Esophagus muscularis mucosa (tissue), 4 donors: ENCODE measurements at places on chromosomes 5 and 9. TPM values are rescaled to one million over a fixed set of nuclear protein-coding genes. Genes with fewer than 3 reads are reported as not detected.

The WDR38 gene
- total RNA-seq = 0.32 TPM

The CCDC183 gene
- total RNA-seq = 0.65 TPM

The PLAC8L1 gene
- total RNA-seq = not detected

GRCh38 chr9:137514691-137515337 lies 35.4 kb downstream of the PNPLA7 start:
- H3K27ac ChIP-seq = no peak overlapping the region
- H3K27me3 ChIP-seq = no peaks in the 10 kb centered on the region
- H3K4me3 ChIP-seq = no peak overlapping the region
- DNase-seq = no peak

DNA sequence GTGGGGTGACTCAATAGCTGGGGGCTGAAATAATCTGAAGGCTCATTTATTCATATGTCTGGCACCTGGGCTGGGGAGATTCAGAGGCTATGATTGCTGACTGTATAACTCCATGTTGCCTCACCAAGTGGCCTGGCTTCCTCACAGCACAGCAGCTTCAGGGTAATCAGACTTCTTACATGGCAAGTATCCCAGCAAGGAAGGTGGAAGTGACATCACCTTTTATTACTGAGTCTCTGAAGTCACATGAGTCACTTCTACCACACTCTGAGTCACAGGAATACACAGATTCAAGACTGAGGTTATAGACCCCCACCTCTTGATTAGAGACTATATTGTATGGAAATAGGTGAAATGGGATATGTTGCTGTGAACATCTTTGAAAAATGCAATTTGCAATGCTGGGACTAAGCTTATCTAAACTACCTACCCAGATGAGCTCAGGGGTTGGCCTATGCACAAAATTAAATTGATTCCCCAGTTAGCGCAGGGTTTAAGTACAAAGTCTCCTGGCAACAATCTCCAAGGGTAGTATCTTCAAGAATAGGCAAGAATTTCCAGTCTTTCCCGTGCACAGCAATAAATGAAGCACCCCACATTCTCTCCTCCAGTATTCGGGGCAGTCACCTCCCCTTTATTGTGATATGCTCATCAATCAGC lies 553.1 kb downstream of the LRRC70 start:
- no peaks in the 10 kb centered on the region for H3K36me3 ChIP-seq
- no peaks in the 10 kb centered on the region for H3K4me1 ChIP-seq
- no peak overlapping the region for H3K4me3 ChIP-seq
- H3K27ac ChIP-seq = no peak overlapping the region
- no peak for DNase-seq
- no peaks in the 10 kb centered on the region for H3K27me3 ChIP-seq

DNA sequence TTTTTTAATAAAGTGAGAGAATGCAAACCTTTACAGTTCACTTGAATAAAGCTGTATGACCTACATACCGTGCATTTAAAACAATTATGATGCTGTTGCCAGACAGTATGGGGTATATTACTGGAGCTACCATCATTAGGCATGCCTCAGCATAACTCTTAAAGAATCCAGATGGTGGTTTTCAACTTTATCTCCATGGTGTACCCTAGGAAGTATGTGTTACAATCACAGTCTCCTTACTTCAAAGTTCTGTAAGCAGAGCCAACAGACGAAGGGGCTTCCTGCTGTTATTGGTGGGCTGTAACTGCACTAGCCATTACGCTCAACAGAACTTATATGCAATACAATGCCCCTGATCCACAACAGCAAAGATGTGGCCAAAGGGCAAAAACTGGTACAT lies 803.3 kb downstream of the DTWD2 start:
- no peaks in the 10 kb centered on the region for H3K27me3 ChIP-seq
- DNase-seq = no peak
- peaks cover 1% of the 10 kb centered on the region for H3K4me1 ChIP-seq
- no peak overlapping the region for H3K4me3 ChIP-seq
- H3K36me3 ChIP-seq = no peaks in the 10 kb centered on the region
- no peak overlapping the region for H3K27ac ChIP-seq

- peaks cover 83% of the 10 kb centered on the region for H3K4me1 ChIP-seq
- no peaks in the 10 kb centered on the region for H3K36me3 ChIP-seq
- H3K27me3 ChIP-seq = no peaks in the 10 kb centered on the region
- DNase-seq = no peak
- no peak overlapping the region for H3K4me3 ChIP-seq
Measured at GRCh38 chr5:32163785-32164184, 10.3 kb downstream of the GOLPH3 start.

DNA sequence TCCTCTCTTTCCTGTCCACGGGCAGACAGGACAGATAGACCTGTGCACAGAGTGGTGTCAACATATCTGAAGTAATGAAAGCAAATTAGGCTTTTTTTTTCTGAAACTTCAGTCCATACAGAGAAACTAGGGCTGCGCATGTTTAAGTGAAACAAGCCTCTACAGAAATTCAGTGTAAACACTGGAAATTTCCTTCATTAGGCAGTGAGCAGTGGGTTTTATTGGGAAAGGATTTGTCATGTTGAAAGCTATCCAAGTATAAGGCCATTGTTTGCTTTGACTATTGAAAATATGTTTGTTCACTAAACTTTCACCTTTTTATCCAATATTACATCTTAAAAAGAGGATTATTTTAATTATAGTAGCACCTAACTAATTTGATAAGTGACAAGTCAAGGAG lies 161.2 kb downstream of the AOPEP start:
- H3K27me3 ChIP-seq = no peaks in the 10 kb centered on the region
- H3K4me1 ChIP-seq = peaks cover 7% of the 10 kb centered on the region
- no peak for DNase-seq
- H3K27ac ChIP-seq = no peak overlapping the region

DNA sequence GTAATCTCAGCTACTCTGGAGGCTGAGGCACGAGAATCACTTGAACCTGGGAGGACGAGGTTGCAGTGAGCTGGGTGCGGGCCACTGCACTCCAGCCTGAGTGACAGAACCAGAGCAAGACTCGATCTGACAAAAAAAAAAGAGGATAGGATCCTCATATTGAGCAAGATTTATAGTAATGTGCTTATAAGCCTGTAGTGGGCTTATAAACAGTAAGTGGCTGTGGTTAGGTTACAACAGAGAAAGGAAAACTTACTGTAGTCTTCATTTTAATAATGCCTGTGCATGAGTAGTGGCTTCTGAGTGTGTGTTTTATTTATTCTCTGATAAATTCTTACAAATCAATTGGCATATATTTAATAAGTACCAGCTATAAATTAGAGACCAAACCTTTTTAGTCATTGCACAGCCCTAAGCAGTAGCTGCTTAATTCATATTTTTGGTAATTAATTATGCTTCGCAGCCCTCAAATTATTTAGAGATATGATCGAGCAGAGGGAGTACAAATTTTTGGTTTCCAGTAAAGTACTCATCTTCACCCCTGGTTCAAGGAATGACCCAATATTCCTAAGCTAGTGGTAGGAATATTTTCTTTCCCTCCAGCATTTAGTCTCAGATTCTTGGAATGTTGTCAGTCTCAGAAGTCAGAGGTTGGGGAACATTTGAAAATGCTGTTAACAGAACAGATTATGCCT lies 73.8 kb upstream of the KLF9 start:
- no peak for DNase-seq
- H3K27ac ChIP-seq = peak overlapping the region; percentile 52
- no peaks in the 10 kb centered on the region for H3K27me3 ChIP-seq

GRCh38 chr9:95497772-95498171 lies 19.0 kb downstream of the PTCH1 start:
- H3K4me1 ChIP-seq = peaks cover 51% of the 10 kb centered on the region
- H3K36me3 ChIP-seq = no peaks in the 10 kb centered on the region
- H3K27ac ChIP-seq = no peak overlapping the region
- no peaks in the 10 kb centered on the region for H3K27me3 ChIP-seq

DNA sequence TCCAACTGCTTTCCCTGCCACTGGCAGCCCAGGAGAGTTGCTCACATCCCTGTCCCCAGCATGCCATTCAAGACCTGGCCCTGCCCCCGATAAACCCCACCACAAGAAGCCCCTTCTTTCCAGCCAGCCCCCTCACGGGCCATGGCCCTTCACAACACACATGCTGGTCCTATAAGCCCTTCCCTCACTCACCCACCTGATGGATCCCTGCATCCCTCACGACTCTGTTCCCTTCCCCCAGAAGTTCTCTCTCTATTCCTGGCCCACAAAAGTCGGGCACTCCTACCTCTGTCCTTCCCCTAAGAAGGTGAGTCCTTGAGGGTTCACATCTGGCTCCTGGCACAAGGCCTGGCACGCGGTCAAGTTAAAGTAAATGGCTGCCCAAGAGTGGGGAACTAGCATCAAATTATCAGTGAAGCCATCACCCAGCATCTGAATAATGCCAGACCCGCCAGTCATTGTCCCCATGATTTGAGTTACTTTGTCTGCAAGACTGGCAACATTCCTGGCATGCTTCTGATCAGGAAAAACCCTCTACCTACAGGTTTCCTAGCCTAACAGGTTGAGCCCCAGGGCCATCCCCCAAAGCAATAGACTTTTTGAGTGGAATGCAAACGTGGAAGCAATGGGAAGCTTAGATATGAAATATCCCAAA lies 65.9 kb downstream of the CRB2 start:
- peaks cover 27% of the 10 kb centered on the region for H3K36me3 ChIP-seq
- no peaks in the 10 kb centered on the region for H3K27me3 ChIP-seq
- H3K27ac ChIP-seq = no peak overlapping the region
- no peaks in the 10 kb centered on the region for H3K4me1 ChIP-seq
- no peak overlapping the region for H3K4me3 ChIP-seq
- no peak for DNase-seq

DNA sequence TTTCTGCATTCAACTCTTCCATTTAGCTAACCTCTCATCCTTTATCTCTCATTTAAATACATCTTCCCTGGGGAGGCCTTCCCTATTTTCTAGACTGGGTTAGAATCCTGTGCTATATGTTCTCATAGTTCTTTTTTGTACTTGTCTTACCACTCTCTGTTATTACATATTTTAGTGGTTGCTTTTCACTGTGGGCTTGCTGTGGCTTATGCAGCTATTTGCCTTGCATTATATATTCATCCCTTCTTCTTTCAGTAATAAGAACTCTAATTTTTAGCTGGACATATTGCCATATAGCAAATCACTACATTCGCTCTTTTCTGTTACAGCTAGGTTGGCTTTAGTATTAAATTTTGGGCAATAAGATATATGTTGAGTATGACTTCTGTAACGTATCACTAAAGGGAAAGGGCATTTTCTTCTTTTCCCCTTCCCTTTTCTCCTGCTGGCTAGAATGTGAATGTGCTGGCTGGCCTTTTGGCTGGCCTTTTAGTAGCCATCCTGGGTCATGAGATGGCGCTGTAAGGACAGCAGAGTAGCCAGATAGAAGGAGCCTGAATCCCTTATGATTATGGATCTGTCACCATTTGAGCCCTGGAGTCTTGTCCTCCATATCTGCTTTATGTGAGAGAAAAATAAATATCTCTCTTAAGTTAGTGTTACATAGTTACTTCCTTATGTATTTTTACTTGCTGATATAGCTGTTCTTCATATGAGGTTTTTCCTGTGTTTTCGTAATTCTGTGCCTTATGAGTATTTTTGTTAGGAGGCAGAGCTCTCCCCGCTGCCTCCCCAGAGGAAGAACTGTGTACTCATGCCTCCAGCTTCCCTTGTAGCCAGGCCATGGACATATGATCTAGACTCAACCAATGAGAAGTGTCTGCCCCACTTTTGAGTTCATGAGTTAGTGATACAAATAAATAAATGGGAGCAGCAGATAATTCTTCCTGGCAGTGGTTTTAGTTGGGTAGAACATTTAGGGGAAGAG lies 65.8 kb downstream of the NDUFAF2 start:
- no peak for DNase-seq
- H3K27ac ChIP-seq = no peak overlapping the region
- H3K36me3 ChIP-seq = no peaks in the 10 kb centered on the region
- H3K4me1 ChIP-seq = no peaks in the 10 kb centered on the region
- no peaks in the 10 kb centered on the region for H3K27me3 ChIP-seq
- H3K4me3 ChIP-seq = no peak overlapping the region

GRCh38 chr5:147417135-147417813 lies 92.6 kb downstream of the DPYSL3 start:
- peak overlapping the region; percentile 96 for H3K27ac ChIP-seq
- peaks cover 50% of the 10 kb centered on the region for H3K36me3 ChIP-seq

DNA sequence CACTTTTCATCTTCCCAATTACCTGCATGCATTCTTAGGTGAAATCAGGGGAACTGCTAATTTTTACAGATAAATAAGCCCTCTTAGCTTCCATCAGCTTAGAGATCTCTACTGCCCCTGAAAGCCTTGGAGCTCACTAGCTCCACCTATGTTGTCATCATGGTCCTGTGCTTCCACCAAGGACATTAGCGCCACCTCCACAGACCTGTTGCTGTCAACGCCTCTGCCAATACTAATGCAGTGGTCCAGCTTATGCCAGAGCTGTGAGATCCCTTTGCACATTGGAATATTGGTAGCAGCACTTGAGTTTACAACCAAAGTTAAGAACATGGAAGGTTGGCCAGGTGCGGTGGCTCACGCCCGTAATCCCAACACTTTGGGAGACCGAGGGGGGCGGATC lies 7.7 kb upstream of the SHISAL2B start:
- no peaks in the 10 kb centered on the region for H3K27me3 ChIP-seq
- no peaks in the 10 kb centered on the region for H3K4me1 ChIP-seq
- no peaks in the 10 kb centered on the region for H3K36me3 ChIP-seq
- H3K4me3 ChIP-seq = no peak overlapping the region
- no peak for DNase-seq

DNA sequence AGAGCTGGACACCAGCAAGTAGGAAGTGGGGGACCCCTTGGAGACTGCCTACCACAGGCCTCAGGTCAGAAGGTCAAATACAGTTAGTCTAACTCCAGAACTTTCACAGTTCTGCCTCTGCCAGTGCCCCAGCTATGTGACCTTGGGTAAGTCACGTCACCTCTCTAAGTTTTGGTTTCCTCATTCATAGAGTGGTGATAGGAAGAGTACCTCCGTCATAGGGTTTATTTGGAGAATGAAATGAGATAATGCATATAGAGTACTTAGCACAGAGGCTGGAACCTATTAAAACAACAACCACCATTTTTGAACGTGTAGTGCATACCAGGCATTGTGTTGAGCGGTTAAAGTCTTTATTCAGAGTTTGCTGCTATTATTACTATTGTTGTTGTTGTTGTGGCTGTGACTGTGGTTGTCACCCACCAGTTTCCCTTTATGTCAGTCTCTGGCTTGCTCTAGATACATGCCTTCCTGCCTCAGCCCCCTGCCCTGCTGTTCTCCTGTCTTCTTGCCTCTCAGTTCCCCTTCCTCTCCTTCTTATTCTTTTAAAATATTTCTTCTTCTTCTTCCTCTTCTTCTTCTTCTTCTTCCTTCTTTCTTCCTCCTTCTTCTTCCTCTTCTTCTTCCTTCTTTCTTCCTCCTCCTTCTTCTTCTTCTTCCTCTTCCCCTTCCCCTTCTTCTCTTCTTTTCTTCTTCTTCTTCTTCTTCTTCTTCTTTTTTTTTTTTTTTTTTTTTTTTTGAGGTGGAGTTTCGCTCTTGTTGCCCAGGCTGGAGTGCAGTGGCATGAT lies 67.8 kb downstream of the RALGPS1 start:
- peaks cover 28% of the 10 kb centered on the region for H3K4me1 ChIP-seq
- no peak overlapping the region for H3K4me3 ChIP-seq
- H3K36me3 ChIP-seq = no peaks in the 10 kb centered on the region
- DNase-seq = no peak
- no peaks in the 10 kb centered on the region for H3K27me3 ChIP-seq
- no peak overlapping the region for H3K27ac ChIP-seq
